ENCODE measurements at places on chromosomes 2 and 18. TPM values are rescaled to one million over a fixed set of nuclear protein-coding genes. Genes with fewer than 3 reads are reported as not detected.

The NYAP2 gene
- total RNA-seq = not detected

The SPP2 gene
- not detected for total RNA-seq

The CDH2 gene
- 0.11 TPM for total RNA-seq

The MOB4 gene
- total RNA-seq = 30.7 TPM

The CAPN10 gene
- total RNA-seq = 11.8 TPM

The CIB4 gene
- total RNA-seq = 0.57 TPM

The CPO gene
- not detected for total RNA-seq

The SLC9A4 gene
- 0.40 TPM for total RNA-seq

The DES gene
- total RNA-seq = 279 TPM

The C1GALT1C1L gene
- not detected for total RNA-seq

The CPLX4 gene
- not detected for total RNA-seq

The LRRTM1 gene
- not detected for total RNA-seq

The NXPH2 gene
- not detected for total RNA-seq

The MAL gene
- 560 TPM for total RNA-seq

The EFHD1 gene
- 10.1 TPM for total RNA-seq

The POTEC gene
- not detected for total RNA-seq

The CNGA3 gene
- total RNA-seq = 0.48 TPM

The STAMBP gene
- 36.1 TPM for total RNA-seq

The EML4 gene
- 22.1 TPM for total RNA-seq

The LYG2 gene
- not detected for total RNA-seq

The MTCL1 gene
- 16.4 TPM for total RNA-seq

The COL3A1 gene
- total RNA-seq = 67.2 TPM
